CD4-positive, alpha-beta T cell (primary cell): ENCODE measurements at places on chromosomes 3 and 15.

- no peak for DNase-seq
Measured at GRCh38 chr3:160927620-160928019, 171.6 kb downstream of the PPM1L start.

GRCh38 chr15:77886805-77887448 is 190.6 kb downstream of the TBC1D2B start:
- DNase-seq = no peak

- DNase-seq = peak; percentile 79
Measured at GRCh38 chr3:126357295-126358037, at the start of gene KLF15. KLF15 (minus strand) TSS chr3:126357408; CDS start chr3:126352922, 4,486 bp downstream.

DNA sequence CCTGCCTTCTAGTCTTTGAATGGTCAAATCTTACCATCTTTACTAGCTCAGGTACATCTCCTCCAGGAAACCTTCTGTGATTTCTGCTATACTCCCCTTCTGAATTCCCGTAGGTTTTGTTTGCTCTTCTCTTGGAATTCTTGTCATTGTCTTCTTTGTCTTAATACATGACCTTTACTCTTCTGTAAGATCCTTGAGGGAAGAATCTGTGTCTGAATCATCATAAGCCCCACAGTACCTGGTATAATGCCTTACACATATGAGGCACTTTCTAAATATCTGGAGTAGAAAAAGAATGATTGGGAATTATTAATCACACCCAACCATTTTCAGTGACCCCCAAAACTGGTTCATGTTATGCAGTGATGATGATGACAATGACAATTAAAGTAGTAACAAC is 210.1 kb upstream of the NR2E3 start:
- DNase-seq = no peak

DNA sequence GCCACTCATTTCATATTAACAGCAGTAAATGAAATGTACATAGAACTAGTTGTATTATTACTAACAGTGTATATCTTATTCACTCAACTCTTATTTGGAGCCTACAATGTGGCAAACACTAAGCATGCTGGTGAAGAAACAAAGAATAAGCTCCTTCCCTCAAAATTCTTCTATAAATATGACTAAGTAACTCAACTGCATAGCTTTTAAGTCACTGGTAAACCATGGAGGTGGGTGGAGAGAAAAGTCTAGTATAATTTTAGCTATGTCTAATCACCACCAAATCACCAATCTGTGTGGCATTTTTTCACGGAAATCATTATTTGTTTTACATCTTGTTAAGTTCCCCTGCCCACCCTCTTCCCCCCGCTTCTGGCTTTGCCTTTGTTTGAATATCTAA is 17.5 kb downstream of the COPS2 start:
- DNase-seq = no peak

- no peak for DNase-seq
Measured at GRCh38 chr3:116863822-116864589, 154.4 kb downstream of the TUSC7 start.

DNA sequence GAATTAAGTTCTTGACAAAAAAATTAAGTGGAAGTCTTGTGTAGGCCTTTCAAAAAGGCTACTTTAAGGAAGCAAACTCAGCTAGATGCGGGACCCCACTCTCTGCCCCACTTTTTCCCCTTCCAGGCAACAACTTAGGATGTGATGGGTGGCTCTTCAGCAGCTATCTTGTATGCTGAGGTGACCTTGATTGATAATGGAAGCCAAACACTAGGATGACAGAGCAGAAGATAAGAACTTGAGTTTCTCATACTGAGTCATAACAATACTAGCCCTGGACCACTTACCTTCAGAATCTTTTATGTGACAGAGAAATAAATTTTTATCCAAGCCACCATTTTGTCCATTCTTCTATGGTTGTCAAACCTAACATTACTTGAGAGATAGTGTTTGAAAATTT is 16.1 kb downstream of the PDCD10 start:
- no peak for DNase-seq

DNA sequence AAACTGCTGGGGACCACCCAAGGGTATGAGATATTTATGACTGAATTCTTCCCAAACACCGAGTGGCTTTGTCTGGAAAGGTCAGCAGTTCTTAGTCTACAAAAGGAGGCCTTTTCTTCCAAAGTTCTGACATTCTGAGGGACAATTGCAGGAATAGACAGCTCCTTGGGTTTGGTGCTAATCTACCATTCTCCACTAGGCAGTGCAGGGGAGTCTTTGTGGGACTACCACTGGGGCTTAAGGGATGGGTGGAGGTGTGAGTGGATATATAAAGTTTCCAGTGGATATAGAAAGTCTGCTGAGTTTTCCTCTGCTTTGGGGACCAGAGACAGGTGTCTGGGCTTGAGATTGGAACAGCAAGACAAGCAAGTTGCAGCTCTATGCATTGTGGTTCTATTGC is 62.7 kb downstream of the EXOG start:
- no peak for DNase-seq
